Activated T-cell treated with anti-CD3 and anti-CD28 coated beads for 24 hours (primary cell): ENCODE measurements at places on chromosomes 5 and 9.
A peak's percentile ranks its signal among the peaks of the same experiment; 100 is the strongest.

GRCh38 chr9:27787891-27788290 is 214.6 kb upstream of the C9orf72 start:
- DNase-seq = no peak

GRCh38 chr9:69657269-69657668 is 14.9 kb downstream of the APBA1 start:
- DNase-seq = no peak

DNA sequence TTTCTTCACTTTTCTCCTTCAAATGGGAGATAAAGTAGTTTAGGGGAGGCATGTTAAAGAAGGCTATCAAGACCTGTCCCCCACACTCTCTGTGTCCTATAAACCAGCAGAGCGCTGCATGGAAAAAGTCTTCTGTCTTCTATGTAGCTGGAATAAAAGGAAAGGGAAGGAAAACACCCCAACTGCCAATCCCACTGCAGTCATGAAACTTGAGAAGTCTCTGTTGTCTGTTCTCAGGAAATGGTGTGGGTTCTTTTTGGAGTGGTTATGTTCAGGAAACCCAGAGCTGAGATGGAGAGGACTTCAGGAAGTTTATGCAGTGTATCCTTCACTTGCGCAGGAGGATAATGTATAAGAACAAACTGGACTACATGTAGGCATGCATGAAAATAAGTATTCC is 274.3 kb downstream of the GAS1 start:
- DNase-seq = no peak

GRCh38 chr5:4254736-4255135 is 659.1 kb downstream of the IRX1 start:
- no peak for DNase-seq

DNA sequence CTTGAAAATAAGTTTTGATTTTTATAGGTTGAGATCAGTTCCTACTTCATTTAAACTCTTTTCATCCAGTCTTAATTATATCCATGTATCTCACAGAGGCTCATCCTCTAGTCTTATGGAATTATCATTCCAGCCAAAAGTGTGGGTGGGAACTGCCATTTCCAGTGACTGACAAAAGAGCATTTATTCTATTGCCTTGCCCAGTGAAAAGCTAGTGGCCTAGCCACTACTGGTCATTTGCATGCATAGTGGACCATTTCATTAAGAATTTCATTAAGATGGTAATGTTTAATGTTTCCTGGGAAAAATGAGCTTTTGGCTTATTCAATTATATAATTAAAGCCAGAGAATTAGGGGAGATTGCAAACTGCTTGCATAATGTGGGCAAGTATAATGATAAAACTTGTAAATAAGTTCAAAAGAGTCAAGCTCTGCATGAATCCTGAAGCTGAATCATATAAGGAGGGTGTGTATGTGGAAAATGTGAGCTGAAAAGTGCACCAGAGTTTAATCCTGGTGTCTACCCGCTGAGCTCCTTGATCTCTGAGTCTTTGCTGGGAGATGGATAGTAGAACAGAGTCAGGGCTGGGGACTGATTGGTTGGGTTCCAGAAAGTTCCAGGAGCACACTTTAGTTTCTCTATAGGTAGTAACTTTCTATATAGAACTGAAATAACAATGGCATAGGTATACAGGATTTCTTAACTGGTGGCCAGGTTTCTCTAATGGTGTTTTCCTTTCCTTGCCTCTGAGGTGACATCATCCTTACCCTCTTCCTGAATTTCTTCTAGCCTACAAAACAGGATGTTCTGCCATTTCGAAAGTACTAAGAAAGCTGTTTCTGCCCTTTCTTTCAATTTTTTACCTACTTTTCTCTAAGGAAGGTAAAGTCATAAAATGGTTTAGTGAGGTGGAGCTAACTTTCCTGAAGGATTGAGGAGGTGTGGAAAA is 78.5 kb downstream of the KIF4B start:
- no peak for DNase-seq

- no peak for DNase-seq
Observed at GRCh38 chr5:1184481-1184880, 16.9 kb upstream of the SLC6A19 start.

GRCh38 chr5:37812365-37812764 is 27.5 kb downstream of the GDNF start:
- DNase-seq = no peak

DNA sequence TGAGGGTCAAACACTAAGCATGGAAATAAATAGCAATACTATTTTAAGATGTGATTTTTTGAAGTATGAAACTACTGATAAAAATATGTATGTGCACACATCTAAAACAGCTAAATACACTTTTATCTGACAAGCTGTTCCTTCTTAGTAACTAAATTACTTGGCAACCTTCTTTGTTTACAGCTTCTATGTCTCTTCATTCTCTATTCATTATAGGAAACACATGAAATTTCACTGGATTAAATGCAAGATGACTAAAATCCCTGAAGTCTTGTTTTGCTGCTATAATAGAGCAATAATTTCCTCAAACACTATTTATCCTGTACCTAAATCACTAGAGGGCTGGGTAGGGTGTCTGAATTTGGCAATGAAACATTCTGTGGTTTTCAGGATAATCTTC is 11.7 kb downstream of the RICTOR start:
- DNase-seq = no peak

DNA sequence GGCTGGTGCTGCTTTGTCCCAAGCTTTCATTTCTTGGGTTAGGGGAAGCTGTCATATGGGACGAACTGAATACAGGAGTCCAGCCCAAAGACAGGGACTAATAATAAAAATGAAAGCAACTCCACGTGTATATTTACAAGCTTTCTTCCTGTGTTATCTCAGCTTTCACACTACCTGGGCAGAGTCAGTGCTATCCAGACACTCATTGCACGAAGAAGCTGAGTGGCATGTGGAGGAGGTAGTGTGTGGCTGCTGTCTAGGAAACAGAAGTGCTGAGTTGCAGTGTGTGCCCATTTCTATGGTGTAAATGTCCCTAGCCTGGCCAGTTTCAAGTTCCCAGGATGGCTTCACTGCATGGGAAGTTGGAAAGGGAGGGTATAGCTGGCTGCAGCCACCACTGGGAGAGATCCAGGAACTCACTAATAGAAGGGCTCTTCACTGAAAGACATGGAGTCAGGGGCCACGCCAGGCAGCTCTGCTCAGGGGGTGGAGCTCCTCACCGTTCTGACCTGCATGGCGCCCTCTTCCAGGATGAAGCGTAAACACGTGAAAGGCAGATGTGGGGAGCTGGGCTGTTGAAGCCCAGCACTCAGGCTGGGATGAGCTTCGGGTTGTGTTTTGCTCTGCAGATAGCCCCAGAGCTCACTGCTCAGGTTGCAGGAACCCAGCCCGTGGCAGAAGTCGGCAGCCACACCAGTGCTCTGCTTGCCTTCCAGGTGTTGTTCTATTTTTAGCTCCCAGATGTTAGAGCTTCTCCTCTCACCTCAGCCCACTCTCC is 116.9 kb downstream of the IRX2 start:
- no peak for DNase-seq

- no peak for DNase-seq
Observed at GRCh38 chr5:173623789-173624188, 7.3 kb upstream of the BOD1 start.

- DNase-seq = no peak
Observed at GRCh38 chr5:87551911-87552310, 139.2 kb upstream of the CCNH start.

DNA sequence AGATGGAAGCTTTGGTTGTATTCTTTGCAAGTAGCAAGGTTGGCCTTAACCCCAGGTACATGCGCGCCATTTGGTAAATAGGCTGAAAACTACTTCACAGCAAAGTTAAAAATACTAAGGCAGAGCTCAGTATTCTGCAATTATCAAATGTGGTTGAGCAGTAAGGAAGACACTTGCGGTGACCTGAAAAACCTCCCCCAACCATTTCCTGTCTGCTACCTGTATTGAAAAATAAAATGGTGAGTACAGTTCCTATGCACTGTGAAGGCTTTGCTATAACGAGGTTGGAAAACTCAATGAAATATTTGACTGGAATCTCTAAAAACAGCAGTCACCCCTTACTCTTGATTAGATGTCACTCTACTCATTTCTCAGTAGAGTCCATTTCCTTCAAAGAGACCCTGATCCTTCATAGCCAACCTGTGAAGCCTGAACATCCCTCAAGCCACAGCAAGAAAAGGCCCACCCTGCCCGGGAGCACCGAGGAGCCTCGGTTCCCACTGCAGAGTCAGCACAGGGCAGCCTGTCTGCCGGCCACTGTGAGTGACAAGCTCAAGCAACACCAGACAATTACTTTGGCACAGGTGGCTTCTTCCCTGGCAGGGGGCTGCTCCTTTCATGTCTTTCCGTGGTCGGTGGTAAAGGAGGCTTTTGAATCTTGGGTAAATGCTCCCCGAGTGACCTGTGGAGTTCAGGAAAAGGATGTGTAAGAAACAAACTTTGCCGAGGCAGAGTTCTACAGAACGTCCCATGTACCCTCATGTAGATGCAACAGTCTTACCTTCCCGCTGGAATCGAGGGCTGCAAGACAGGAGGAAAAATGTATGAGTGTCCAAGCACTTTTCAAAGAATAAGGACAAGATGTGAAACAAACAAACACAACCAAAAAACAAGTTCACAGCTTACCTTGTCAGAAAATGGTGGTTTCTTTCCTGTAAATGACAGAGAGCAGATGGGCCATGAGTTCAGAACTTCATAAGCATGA is 29.6 kb downstream of the C5orf58 start:
- no peak for DNase-seq

GRCh38 chr9:111525056-111525977 is at the start of gene ZNF483:
TSS of gene ZNF483 (plus strand) at chr9:111525179. CDS start at chr9:111527396, 2,217 bp downstream.
- DNase-seq = peak; percentile 59

DNA sequence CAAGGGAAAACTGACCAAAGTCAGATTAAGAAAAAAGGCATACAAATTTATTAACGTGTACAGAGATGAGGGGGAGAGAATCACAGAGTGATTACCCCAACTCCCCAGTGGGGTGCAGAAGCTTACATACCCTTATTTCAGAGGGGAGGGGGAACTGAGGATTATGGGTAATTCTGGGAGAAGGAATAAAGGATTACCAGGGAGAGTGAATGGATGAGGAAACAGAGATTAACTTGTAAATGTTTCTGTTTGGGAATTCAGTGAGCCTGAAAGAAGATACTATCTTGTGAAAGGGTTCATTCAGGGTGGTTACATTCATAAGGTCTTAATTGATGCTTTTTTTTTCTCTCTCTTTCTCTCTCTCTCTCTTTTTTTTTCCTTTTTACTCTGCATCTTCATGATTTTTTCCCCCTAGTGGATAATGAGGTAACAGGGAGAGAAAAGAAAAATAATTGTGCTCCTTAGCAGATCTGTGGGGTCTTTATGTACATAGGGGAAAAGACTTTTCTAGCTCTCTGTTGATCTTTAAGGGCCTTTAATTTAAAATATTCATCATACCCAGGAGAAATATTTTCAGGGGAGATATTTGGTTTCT is 49.4 kb downstream of the TARS1 start:
- no peak for DNase-seq

DNA sequence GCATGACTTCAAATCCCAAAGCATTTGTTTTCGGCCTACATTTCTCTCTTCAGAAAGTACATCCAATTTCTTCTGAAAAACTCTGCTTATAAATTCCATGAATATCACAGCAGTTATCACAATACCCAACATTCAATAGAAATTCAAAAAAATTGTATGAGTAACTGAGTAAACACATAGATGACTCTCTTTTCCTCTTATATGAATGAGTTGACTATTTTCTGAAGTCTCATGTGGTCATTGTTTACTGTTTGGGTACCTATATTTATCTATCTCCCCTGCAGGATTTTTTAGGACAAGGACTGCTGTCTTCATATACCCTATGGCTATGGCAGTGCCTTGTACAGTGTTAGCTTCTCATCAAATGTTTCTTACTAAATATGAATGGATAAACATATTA is 157.1 kb downstream of the HTR1A start:
- DNase-seq = no peak

DNA sequence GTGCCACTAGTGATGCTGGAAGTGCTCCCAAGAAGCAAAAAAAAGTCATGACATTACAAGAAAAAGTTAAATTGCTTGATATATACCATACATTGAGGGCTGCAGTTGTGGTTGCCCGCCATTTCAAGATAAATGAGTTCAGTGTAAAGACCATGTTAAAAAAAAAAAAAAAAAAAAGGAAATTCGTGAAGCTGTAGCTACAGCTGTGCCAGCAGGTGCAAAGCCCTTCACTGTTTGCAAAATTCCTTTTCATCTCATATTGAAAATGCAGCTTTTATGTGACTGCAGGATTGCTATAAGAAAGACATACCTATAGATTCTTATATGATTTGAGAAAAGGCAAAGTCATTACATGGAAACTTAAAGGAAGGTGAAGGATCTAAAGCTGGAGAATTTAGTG is 179.6 kb upstream of the POU5F2 start:
- DNase-seq = no peak

GRCh38 chr5:72947498-72947897 is 8.3 kb upstream of the FCHO2 start:
- no peak for DNase-seq

DNA sequence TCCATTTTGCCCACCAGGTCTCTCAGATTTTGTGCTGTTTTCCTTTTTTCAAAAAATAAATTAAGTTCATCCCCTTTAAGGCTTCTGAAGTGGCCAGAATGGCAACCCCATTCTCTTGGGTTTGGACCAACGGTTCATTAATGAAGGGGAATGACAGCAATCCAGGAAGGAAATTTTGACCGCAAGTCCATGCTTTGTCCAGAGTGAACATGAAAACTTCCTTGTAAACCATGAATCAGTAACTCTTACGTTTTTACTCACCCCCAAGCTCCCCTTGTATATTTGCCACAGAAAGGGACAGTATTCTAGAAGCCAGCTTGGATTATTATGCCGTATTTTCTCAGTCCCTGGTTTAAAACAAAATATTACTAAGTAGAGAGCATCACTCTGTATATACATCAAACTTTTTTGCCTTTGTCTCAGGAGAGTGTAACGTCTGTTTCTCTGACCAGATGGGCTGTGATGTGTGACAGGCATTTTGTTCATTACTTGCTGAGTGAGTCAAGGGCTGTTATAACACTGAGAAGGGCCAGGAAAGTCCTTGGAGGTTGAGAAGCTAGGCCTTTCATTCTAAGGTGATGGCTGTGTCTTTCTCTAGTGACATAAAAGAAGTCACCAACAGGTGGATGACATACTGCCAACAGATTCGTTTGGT is 148.2 kb downstream of the SMARCA2 start:
- no peak for DNase-seq

DNA sequence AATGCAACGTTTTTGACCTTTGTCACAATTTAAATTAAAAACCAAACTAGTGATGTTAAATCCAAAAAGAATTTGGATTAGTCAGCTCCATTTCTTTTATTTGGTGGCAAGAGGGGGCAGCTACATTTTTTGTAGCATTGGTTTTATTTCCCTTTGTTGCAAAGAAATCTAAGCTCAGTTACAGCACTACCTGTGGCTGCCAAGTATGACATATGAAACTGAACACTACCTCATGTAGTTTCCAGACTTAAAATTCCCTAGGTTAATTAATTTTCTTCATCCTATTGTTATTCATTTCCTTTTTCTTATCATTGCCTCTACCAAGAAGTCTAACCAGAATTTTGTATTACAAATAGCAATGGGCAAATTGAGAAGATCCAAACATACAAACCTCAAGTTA is 393.5 kb downstream of the BRINP1 start:
- no peak for DNase-seq
